Keratinocyte (primary cell): ENCODE measurements at places on chromosomes 2 and 18. TPM values are rescaled to one million over a fixed set of nuclear protein-coding genes. Genes with fewer than 3 reads are reported as not detected.

The C2orf66 gene
- 0.32 to 2.9 TPM (median 2.2 TPM) in 3 replicates for polyA plus RNA-seq

The DHRS9 gene
- 1.9 to 5.0 TPM (median 3.3 TPM) in 3 replicates for polyA plus RNA-seq

The FAP gene
- polyA plus RNA-seq: 8.5 to 20.9 TPM (median 12.8 TPM) in 3 replicates

The DOCK10 gene
- 1.0 to 2.5 TPM (median 1.4 TPM) in 3 replicates for polyA plus RNA-seq

The LIMS4 gene
- 0.24 to 0.58 TPM (median 0.25 TPM) in 3 replicates for polyA plus RNA-seq

The UGT1A4 gene
- 0.77 to 2.4 TPM (median 2.0 TPM) in 3 replicates for polyA plus RNA-seq

The FBXO36 gene
- polyA plus RNA-seq: 1.6 to 2.3 TPM (median 1.7 TPM) in 3 replicates

The EN1 gene
- 0.05 to 0.24 TPM (median 0.08 TPM) in 3 replicates for polyA plus RNA-seq

The SLC1A4 gene
- polyA plus RNA-seq: 6.3 to 9.2 TPM (median 8.2 TPM) in 3 replicates

The CYP27A1 gene
- 0.12 to 0.27 TPM (median 0.19 TPM) in 3 replicates for polyA plus RNA-seq

The IL36RN gene
- 1.7 to 7.9 TPM (median 3.9 TPM) in 3 replicates for polyA plus RNA-seq

The SERPINB2 gene
- polyA plus RNA-seq: 555 to 1,052 TPM (median 733 TPM) in 3 replicates

The TUBA4B gene
- polyA plus RNA-seq: 0.08 TPM in 1 of 3 replicates, not detected in the others

The RETSAT gene
- polyA plus RNA-seq: 74.0 to 98.8 TPM (median 74.8 TPM) in 3 replicates

The LAMA1 gene
- 2.1 to 4.1 TPM (median 2.5 TPM) in 3 replicates for polyA plus RNA-seq
